ENCODE measurements at places on chromosomes 3 and 15.

DNA sequence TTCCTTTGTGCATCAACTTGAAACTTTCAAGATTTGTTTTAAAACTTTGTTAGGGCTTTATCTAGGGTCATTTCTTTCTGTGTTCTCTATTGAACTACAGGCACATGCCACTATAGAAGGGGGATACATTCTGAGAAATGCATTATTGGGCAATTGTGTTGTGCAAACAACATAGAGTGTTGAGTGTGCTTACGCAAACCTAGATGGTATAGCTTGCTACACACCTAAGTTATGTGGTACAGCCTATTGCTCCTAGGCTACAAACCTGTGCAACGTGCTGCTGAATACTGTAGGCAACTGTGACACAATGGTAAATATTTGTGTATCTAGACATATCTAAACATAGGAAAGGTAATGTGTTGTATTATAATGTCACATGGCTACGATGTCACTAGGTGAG lies 33.0 kb upstream of the KLF13 start:
- no peak for DNase-seq

- DNase-seq, result no peak
Observed at GRCh38 chr3:24316887-24317383, 177.7 kb downstream of the THRB start.

- DNase-seq, result no peak
Observed at GRCh38 chr3:107641572-107642307, 119.0 kb downstream of the BBX start.

DNA sequence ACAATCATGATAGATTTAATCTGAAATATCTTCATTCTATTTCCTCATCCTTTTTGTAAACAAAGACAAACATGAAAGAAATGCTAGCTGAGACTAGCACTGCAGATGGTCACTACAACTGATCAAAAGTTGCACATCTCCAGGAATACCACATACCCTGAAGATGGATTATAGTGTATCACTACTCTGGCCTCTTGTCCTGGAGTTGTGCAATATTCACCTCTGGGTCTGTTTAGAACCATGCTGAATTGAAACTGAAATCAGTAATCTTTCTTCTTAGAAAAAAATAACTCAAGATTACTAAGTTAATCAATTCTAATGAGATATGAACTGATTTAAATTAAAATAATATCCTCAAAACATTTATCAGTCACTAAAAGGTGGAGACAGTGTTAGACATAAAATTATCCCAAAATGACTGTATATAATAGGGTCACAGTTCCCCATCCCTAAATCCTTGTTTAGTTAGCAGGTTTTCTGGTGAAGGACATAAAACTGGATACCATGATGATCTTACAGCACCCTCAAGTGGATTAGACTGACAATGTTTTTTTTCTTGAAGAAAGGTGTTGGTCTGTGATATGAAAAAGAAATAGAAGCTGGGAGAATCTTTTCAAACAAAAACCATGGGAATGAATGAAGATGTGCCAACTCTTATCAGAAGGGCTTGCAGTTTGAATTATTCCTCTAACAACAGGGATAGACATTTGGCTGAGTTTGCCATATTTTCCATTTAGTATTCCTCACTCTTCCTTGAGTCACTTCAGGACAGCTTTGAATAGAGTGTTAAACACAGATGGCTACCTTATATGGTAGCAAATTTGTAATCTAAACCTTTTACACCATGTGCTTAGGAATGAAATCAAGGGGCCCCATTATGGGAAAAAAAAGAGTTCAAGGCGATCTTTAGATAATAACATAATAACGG lies 7.1 kb upstream of the TTC14 start:
- no peak for DNase-seq

- DNase-seq, result no peak
Observed at GRCh38 chr3:5298453-5298852, 110.9 kb downstream of the EDEM1 start.

GRCh38 chr15:70301396-70301795 lies 203.7 kb upstream of the TLE3 start:
- no peak for DNase-seq

DNA sequence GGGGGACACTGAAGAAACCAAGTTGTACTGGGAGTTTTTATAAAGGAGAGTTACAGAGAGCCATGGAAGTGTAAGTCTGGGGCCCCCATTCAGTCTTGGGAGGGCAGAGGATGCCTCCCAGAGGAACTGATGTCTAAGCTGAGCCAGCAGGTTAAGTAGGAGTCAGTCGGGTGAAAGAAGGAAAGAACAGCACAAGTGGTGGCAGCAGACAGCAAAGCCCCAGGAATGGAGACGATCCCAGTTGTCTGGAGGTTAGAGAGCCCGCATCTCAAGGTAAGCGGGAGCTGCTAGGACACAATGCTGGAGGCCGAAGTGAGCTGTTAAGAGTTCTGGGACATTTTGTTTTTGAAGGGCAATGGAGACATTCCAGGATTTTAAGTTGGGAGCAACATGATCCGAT lies 88.8 kb downstream of the TAMM41 start:
- DNase-seq, result no peak

DNA sequence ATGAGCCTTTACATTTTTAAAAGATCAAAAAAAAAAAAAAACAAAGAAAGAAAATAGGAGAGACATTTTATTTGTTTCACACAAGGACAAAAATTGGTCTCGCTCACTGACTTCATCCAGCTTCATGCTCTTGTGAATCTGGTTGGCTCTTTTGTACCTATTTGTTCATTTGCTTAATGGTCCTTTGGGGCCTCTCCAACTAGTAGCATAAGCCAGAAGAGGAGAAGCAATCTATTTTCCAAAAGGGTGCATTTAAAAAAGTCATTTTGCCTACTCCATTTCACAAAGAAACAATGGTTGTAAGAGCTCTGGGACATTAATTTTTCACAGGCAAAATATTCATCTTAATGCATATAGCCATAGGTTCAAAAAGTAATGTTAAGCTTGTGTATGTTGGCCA lies 168.3 kb upstream of the ADAMTS9 start:
- no peak for DNase-seq

GRCh38 chr15:70833861-70834765 lies 19.8 kb downstream of the LARP6 start:
- no peak for DNase-seq

- DNase-seq, result peak; percentile 22
Observed at GRCh38 chr15:29268706-29269484, 727 bp downstream of the NSMCE3 start.

- no peak for DNase-seq
Observed at GRCh38 chr3:42735615-42736014, 33.0 kb upstream of the HHATL start.

DNA sequence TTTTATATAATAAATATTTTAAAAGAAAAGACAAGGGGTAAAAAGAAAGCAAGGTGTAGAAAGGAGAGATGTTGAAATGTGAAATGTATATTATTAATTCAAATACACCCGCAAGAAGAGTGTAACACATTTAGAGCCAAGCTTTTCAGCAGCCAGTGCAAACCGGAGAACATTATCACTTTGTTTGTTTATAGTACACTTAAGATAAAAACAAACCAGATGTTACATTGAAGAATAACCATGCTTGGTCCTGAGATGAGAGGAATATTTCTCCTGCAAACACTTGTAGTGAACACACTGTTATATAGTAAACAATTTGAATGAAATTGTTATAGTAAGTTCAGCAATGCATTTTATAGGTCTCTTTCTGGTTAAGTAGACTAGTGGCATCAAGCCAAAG lies 1441.5 kb downstream of the OTOL1 start:
- DNase-seq, result no peak

GRCh38 chr3:18744472-18744871 lies 319.3 kb upstream of the SATB1 start:
- DNase-seq, result no peak

- no peak for DNase-seq
Observed at GRCh38 chr3:171954690-171955383, 84.5 kb upstream of the FNDC3B start.

DNA sequence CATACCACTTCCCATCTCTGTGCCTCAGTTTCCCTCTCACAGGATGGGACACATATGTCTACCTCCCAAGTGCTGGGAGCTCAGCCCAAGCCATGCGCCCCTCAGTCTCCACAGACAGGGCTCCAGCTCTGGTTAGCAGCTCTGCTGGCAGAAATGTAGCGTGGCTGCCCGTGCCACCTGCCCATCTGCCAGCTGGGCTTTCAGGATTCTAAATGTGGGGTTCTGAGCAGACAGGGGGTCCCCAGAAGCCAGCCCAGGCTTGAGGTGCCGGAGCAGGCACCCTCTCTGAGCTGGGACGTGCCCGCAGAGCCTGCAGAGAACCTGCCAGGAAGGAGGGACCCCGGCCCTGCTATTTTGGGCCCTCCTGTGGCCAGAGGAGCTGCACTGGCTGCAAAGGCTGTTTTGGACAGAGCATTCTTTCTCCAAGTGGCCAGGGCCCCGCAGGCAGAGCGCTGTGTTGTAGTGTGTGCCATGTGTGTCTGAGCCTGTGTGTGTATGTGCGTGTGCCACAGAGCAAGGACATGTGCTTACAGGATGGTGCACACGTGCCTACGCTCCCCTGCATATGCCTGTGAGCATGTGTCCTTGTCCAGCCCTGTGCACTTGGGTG lies 31.7 kb downstream of the PSTPIP1 start:
- no peak for DNase-seq

DNA sequence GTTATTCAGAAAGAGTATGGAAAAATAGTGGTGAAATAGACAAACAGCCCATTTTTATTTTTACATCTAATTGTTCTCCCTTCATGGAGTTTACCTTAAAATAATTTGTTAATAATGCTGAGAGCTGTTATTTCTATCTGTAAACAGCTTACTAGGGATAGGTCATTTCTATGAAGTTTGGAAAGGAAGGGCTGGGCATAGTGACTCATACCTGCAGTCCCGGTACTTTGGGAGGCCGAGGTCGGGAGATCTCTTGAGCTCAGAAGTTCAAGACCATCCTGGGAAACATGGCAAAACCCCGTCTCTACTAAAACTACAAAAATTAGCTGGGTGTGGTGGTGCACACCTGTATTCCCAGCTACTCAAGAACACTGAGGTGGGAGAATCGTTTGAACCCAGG lies 624.3 kb upstream of the LMCD1 start:
- DNase-seq, result no peak

DNA sequence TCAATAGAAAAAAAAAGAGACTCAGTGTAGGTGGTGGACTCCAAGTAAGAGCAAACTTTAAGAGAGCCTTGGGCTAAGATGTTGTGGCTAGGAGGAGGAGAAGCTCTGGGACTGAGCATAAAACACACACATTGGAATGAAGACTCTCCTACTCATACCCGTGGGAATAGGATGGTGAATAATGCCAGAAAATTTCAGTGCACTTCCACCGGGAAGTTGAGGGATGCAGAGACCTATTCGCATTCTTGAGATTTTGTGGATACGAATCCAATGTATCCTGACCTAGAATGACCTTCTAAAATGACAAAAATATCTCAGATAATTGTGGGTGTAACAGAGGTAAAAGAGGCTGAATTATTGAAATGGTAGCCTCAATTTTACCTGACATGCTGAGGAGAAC lies 388.7 kb upstream of the SGO1 start:
- no peak for DNase-seq

GRCh38 chr3:27591312-27592210 lies 107.4 kb upstream of the SLC4A7 start:
- no peak for DNase-seq

DNA sequence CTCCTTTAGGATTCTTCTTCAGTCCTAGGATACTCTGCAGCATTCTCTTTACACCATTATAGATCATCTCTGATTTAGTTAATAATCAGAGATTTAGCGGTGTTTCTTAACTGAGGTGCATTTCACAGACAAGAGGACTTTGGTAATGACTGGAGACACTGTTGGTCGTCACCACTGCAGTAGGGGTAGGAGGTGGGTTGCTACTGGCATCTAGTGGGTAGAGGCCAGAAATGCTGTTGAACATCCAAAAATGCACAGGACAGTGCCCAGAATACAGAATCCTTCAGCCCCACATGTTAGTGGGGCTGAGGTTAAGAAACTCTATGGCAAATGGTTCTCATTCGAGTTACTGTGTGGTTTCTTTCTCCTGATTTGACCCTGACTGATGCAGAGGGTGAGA lies 80.4 kb upstream of the LMCD1 start:
- no peak for DNase-seq

DNA sequence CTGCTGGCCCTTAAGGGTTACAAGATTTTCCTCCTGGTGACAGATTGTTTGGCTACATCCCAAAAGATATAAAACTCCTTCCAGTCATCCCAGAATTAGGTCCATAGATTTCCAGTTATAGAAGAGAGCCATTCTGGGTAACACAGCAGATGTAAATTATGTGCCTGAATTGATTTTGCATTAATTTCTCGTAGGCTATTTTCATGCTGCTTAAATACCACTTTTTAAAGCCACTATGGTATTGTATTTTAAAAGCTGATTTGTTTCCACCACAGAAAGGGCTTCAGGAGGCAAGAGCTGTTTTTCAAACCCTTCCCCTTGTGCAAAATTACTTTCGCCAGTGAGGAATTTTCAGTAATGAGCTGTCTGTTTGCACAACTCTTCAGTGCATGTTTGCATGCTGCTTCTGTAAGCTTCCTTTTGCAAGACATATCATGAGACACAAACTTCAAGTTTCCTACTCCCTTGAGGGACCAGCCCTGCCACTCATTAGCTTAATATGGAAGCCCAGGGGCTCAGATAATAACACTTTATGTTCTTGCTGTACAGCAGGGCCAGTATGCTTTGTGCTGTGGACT lies 105.4 kb upstream of the TNIK start:
- no peak for DNase-seq

DNA sequence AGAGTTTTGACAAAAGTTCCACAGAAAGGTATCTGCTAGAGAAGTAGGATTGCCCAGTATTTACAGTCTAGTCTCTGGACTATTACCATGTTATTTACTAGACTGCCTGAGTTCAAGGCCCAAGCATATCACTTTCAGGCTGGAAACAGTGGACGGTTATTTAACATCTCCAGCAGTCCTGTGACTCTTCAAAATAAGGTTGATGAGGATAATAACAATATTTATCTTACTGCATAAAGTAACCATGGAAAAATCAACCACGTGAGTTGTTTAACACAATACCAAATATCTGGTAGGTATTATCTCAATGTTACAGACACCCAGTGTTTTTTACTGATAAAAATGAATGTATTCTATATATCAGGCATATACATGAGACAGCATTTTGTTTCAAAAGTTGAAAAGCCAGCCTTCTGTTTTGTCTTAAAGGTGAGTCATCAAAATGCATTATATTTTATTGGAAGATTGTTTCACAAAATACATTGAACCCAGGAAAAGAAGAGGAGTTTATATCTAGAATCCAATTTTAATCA lies 535.8 kb downstream of the TBL1XR1 start:
- DNase-seq, result no peak

GRCh38 chr3:114192136-114192535 lies 13.3 kb upstream of the DRD3 start:
- DNase-seq, result no peak

GRCh38 chr3:177978946-177979345 lies 557.3 kb upstream of the KCNMB2 start:
- no peak for DNase-seq

Data from stimulated activated CD8-positive, alpha-beta memory T cell treated with anti-CD3 and anti-CD28 coated beads, Interleukin-15, amount 100 ng/mL, for 4 hours (primary cell).